ENCODE measurements at places on chromosomes 6 and 20.

DNA sequence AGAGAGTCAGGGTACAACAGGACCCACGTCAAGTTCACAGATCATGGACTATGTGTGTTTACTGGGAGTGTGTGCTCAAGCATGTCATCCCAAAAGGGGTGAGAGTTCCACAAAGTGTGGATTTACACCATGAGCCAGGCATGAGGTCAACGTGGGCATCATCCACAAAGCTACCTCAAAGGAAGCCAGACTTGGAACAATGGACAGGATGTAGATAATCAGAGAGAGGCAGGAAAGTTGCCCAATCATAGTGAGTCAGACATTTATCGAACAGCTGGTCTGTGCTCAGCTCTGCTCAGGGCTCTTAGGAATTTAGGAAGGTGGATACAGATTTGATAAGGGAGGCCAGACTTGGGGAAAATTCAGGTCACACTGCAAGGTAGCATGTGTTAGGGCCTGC lies 317.2 kb upstream of the CDYL start:
- DNase-seq = no peak

GRCh38 chr20:6212903-6213302 lies 90.1 kb upstream of the FERMT1 start:
- no peak for DNase-seq

- DNase-seq = no peak
Measured at GRCh38 chr6:19892260-19892659, 55.1 kb downstream of the ID4 start.

DNA sequence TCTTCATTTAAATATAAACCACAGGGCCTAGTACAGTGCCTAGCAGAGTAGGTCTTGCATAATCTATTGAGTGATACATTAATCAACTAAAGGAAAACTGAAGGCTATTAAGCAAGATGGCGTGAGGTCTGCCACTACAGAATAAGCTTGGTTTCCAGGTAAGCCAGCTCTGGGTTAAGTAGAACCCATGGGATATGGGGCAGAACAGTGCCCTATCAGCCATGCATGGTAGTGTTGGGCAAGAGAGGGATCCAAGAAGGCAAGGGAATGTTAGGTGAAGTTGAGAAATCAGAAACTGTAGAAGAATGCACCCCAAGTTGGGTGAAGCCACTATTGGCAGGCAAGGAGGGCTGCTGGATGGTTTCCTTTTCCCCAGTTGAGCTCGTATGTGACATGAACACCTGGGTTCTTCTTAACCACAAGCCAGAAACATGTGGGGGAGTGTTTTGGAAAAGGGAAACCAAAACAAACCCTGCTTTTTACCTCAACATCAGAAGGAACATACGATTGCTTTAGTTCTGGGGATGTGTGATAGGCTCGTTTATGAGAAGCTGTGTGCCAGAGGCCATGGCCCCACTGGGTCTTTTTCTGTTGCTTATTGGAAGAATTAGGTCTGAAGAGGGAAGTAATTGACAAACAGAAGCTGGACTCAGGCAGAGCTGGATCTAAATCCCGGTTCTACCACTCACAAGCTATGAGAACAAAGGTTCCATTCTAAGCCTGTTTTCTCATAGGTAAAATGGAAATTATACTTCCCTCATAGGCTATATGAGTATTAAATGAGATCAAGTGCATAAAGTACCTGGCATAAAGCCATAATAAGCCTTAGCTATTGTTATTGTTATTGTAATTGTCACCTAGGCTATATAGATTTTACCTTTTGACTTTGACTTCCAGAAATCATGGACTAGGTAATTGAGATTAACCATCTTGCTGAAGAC lies 33.5 kb downstream of the NEDD9 start:
- peak; percentile 85 for DNase-seq

DNA sequence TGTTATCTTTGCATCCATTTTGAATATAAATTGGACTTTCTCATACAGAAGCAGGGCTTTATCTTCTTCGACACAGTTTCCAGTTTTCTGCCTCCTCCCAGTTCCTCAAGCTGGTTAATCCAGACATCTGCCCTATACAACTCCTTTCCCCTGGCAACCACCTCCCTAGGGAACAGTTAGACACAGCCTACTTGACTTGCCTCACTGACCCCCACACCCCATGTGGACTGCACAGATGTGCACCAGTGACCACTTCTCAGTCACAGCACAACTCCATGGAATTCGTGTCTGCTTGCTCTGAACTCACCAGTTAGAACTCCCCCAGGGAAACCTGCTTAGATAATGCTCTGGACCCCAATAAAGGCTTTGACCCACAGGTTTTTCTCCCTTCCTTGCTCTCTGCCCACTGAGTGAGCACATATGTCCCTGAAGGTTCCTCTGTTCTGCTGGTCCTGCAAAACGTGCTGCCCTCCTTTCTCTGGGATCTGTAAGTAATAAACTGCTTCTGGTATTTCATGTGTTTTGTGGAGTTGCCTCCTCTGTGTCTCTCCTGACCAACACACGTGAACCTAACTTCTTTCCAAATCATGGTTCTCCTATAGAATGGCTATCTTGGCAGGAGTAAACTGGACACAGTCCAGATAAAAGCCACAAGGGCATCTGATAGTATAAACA lies 351.2 kb downstream of the CD83 start:
- no peak for DNase-seq

DNA sequence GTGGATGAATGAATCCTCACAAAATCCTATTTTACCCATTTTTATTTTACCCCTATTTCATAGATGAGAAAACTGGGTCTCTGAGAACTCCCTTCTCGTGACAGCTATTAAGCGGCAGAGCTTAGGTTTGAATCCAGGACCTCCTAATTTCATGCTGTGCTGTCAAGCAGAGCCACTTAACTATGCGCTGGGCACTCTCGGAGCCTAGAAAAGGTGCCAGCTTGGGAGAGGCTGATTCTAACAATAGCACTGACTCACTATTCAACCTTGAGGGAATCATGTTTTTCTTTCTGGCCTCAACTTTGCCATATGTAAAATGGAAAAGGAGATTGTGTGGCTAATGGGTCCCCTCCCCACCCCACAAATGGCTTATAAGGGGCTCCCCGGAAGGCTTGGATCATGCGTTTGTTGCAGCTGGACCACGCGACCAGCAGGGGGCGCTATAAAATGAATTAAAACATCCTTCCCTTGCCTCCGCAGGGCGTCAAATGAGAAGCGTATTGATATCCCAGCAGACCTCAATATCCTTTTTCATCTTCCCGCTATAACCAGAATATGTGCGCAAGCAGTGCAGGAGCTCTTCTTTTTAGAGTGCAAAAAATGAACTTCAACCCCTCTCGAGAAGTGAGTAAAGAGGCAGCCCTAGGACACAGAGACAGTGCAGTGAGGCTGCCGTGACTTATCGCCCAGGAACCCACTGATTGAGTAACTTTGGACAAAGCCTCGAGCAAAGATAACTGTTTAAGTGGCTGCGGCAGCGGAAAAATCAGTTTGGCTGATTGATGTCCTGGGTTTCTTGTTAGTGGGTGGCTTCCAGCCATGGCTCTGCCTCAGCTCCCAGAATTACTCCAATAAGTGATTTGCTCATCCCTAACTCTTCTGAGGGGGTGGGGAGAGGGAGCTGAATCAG lies 12.8 kb upstream of the PDYN start:
- peak; percentile 21 for DNase-seq

DNA sequence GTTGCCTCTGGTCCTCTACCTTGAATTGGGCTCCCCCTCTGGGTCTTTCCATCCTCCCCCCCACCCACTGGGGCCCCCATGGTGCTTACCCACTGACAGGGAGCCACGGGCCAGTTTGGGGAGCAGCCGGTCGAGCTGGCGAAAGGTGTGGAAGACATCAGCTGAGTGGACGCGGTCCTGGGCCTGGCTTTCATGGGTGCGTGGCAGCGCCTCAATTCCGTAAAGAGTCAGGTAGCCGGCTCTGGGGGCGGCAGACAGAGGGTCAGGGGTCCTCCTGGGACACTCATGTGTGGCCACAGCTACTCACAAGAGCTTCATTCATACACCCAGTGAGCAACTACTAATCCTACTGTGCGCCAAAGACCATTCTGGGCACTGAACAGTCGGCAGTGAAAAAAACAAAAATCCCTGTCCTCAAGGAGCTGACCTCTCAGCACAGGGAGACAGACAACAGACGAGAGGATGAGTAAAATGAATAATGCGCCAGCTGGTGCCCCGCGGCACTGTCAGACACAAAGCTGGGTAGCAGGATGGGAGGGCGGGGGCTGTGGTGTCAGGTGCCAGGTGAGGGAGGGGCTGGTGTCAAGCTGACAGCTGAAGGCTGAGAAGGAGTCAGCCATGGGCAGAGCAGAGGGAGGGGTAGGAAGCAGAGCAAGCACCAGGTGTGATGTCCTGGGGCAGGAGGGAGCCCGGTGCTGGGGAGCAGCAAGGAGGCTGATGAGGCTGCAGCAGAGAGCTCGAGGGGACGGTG lies 28.3 kb downstream of the PTGIS start:
- DNase-seq = no peak

DNA sequence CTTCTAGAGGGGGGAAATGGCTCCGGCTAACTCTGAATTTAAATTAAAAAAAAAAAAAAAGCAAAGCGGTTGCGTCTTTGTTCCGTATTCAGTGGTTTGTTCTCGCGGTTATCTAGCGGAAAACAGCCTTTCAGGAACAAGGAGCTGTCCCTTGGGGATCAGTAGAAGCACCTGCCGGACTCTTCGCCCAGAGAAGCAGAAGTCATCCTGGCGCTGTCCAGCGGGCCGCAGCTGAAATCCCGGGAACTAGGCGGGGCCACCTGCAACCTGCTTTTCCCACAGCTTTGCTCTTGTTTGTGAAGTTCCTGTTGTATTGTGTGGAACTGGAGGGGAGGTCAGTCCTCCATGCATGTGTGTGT lies 43.9 kb upstream of the GJE1 start:
- DNase-seq = no peak

- no peak for DNase-seq
Measured at GRCh38 chr6:24355393-24355792, 2.5 kb downstream of the DCDC2 start.

GRCh38 chr20:45111799-45112471 lies 3.0 kb downstream of the WFDC5 start:
- no peak for DNase-seq

GRCh38 chr20:49303065-49303552 lies 25.3 kb upstream of the ZNFX1 start:
- DNase-seq = no peak

GRCh38 chr6:126531286-126531685 lies 191.4 kb downstream of the CENPW start:
- DNase-seq = no peak

DNA sequence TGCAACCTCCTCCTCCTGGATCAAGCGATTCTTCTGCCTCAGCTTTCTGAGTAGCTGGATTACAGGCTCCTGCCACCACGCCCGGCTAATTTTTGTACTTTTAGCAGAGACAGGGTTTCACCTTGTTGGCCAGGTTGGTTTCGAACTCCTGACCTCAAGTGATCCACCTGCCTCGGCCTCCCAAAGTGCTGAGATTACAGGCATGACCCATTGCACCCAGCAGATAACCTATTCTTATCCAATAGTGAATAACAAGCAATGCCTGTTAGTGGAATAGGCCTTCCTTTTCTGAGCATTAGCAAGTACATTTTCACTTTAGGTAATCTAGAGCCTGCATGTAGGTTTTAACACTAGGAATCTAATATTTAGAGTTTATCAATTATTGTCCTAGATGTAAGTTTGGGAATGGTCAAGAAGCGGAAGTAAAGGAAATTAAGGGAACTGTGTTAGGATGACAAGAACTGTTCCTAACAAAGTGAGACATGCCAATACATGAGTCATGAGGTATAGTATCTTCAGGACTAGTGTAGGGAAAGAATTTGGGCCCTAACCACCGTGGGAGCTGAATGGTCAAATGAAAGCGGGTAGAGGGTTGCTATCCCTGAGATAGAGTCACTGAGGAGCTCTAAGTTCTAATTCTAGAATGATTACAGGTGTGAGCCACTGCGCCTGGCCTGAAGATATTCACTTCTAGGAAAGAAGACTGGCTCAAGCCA lies 15.0 kb downstream of the BLTP3A start:
- no peak for DNase-seq

DNA sequence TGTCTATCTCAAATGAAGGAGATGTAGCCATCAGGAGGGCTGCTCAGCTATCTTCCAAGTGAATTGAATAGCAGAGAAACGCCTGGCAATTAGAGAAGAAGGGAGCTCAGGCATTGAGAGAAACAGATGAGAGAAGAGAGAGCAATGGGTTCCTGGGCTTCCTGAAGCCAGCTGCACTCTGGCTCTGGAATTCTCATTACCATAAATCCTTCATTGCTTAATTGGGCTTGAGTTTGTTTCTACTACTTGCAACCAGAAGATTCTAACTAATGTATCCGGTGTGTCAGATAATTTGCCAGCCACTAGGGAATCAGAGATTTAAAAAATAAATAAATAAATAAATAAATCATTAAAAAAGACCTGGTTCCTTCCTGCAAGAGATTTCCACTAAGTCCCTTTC lies 25.0 kb upstream of the CDKAL1 start:
- DNase-seq = no peak

DNA sequence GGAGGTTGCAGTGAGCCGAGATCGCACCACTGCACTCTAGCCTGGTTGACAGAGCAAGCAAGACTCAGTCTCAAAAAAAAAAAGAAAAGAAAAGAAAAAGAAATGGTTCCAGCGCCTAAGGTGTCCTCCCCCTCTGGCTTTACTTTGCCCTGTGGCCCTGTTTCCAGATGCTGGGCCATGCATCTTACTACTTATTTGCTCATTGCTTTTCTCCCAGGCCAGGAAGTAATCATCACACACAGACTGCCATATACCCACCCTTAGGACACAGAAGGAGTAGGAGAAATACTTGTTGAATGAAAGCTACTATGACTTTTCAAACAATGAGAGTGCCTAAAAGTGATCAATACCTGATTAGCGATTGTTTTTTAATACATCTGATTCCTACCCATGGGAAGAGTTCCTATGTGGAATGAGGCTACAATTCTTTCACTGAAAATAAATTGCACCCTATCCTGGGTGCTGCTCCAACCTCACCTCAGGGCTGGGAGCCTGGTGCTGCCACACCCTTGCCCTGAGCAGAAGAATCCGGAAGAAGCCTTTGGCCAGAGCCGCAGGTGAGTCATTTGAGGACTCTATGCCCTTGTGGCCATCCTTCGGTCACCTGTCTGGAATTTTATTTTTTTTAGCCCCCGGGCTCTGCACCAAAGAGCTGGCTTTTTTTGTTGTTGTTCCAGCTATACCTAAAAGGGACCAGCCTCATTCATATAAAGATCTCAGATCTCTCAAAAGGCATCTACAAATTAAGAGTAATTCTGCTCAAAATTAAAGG lies 22.7 kb upstream of the TFAP2C start:
- no peak for DNase-seq

GRCh38 chr6:35240838-35241801 lies 18.4 kb upstream of the ZNF76 start:
- DNase-seq = peak; percentile 61

- DNase-seq = no peak
Measured at GRCh38 chr6:13422681-13423221, 64.6 kb downstream of the GFOD1 start.

- DNase-seq = no peak
Measured at GRCh38 chr6:154783229-154783628, 50.0 kb downstream of the SCAF8 start.

- no peak for DNase-seq
Measured at GRCh38 chr20:62027116-62027515, 38.6 kb downstream of the TAF4 start.

GRCh38 chr6:96760153-96760687 lies 77.1 kb downstream of the GPR63 start:
- DNase-seq = no peak

- DNase-seq = no peak
Measured at GRCh38 chr6:45822873-45823272, 192.8 kb downstream of the CLIC5 start.

Data from MM.1S (cell line).